ENCODE measurements at places on chromosomes 1 and 21. TPM values are rescaled to one million over a fixed set of nuclear protein-coding genes. Genes with fewer than 3 reads are reported as not detected.

MNDA gene
- under 0.01 TPM for total RNA-seq

OPTC gene
- not detected for total RNA-seq

CSF3R gene
- not detected for total RNA-seq

MFSD2A gene
- 3.6 TPM for total RNA-seq

KCNQ4 gene
- total RNA-seq = not detected

Measured in osteoblast (primary cell).